Neural progenitor cell (in vitro differentiated cells): ENCODE measurements at places on chromosomes 1 and 21. TPM values are rescaled to one million over a fixed set of nuclear protein-coding genes. Genes with fewer than 3 reads are reported as not detected.
A peak's percentile ranks its signal among the peaks of the same experiment; 100 is the strongest.

DNA sequence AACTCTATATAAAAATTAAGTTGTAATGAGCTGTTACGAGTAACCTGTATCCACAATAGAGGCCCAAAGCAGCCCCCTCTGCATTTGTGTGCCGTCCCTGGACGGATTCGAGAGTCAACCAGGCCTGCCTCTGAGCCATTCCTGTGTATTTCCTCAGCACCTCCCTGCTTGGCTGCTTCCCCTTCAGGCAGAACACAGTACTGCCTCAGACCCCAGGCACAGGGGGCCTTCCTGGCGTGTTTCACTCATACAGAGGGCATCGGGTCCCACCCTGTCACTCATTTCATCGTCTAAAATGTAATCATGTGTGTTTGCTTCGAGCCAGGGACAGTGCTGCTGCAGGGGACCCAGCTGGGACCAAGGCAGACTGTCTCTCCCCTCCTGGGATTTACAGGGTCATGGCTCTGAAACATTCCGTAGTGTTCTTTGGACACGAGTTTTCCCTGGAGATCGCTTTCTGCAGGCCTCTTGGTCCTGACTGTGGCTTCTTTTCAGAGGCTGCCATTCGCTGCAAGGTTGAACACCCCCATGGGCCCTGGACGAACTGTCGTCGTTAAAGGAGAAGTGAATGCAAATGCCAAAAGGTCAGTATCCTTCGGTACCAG, 19.4 kb downstream of the LGALS8 start:
- DNase-seq = peak; percentile 40
- no peaks in the 10 kb centered on the region for H3K4me1 ChIP-seq
- H3K36me3 ChIP-seq = no peaks in the 10 kb centered on the region
- H3K27me3 ChIP-seq = no peaks in the 10 kb centered on the region
- no peak overlapping the region for H3K27ac ChIP-seq
- no peak overlapping the region for H3K4me3 ChIP-seq

- H3K27ac ChIP-seq = no peak overlapping the region
- H3K4me3 ChIP-seq = no peak overlapping the region
- no peak for DNase-seq
- peaks cover 10% of the 10 kb centered on the region for H3K4me1 ChIP-seq
- no peaks in the 10 kb centered on the region for H3K36me3 ChIP-seq
These were observed 118.8 kb downstream of the RWDD3 start for GRCh38 chr1:95352767-95353166.

METTL13 gene
- 19.5 and 26.3 TPM in 2 replicates for total RNA-seq

GRCh38 chr1:112396653-112397471, 848 bp downstream of the CTTNBP2NL start:
- H3K27ac ChIP-seq = peak overlapping the region; percentile 70
- peaks cover 23% of the 10 kb centered on the region for H3K4me1 ChIP-seq
- DNase-seq = peak; percentile 65
- H3K4me3 ChIP-seq = peak overlapping the region; percentile 96
- no peaks in the 10 kb centered on the region for H3K36me3 ChIP-seq
- H3K27me3 ChIP-seq = no peaks in the 10 kb centered on the region

DNA sequence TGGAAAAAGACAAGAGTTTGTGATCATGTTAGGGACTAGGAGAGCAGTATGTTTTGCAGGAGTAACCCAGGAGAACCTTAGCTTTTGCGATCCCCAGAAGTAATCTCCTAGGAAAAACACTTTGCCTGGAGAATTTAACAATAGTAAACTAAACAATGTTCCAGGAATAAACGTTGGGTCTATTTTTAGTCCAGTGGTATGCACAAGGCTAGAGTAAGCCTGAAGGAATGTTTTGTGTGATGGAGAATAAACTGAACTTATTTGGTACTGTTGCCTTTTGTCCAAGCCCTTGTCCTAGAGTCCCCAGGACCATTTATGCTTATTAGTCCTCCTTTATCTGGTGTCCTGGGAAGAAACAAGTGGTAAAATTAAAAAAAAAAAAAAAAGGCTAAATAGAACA, 28.7 kb upstream of the RGS5 start:
- H3K36me3 ChIP-seq = no peaks in the 10 kb centered on the region
- DNase-seq = no peak
- no peaks in the 10 kb centered on the region for H3K27me3 ChIP-seq
- no peak overlapping the region for H3K27ac ChIP-seq
- no peaks in the 10 kb centered on the region for H3K4me1 ChIP-seq

ELAVL4 gene
- 0.12 TPM in 1 of 2 replicates, not detected in the other for total RNA-seq

CFHR4 gene
- not detected in 2 replicates for total RNA-seq

DMAP1 gene
- 22.3 and 29.8 TPM in 2 replicates for total RNA-seq

DNA sequence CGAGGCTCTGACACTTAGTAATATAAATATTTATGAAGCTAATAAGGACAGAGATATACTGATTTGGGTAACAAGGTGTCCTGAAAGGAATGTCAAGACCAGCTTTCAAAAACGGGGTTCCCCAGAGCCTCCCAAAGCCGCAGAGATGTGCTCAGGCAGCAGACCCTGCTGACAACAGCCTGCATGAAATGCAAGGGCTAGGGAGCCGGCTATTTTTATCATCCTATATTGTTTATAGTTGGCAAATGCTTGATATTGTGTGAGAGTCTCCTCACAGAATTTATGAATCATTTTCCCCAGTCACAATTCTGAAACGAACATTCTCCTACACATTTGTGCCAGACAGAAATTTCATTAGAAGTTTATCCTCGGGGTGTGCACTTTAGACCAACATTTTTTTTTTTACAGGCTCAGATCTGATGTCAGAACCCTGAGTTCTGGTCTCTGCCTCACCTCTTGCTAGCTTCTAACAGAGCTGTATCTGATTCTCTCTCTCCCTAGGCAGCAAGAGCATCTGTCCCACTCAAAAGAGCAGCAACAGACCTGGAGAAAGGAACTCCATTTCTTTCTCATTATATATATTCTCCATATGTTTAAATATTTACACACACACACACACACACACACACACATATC, 302.3 kb upstream of the PLD5 start:
- H3K27ac ChIP-seq = no peak overlapping the region
- H3K36me3 ChIP-seq = no peaks in the 10 kb centered on the region
- H3K4me3 ChIP-seq = no peak overlapping the region
- no peak for DNase-seq
- H3K4me1 ChIP-seq = peaks cover 17% of the 10 kb centered on the region

DNA sequence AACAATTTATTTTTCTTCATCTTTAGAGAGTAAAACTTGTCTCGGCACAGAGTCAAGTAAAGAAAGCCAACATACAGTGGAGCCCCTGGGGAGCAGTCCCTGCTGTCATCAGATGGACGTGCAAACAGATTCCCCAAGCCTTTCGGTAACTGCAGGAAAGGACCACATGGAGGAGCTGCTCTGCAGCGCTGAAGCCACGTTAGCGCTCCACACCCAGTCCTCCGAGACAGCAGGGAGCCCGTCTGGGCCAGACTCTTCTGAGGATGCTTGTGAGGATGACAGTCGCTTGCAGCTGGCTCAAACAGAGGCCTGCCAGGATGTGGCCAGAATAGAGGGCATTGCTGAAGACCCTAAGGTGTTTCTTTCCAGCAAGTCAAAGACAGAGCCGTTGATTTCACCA, 77.1 kb upstream of the SCCPDH start:
- no peaks in the 10 kb centered on the region for H3K27me3 ChIP-seq
- no peaks in the 10 kb centered on the region for H3K4me1 ChIP-seq
- peak; percentile 77 for DNase-seq

DNA sequence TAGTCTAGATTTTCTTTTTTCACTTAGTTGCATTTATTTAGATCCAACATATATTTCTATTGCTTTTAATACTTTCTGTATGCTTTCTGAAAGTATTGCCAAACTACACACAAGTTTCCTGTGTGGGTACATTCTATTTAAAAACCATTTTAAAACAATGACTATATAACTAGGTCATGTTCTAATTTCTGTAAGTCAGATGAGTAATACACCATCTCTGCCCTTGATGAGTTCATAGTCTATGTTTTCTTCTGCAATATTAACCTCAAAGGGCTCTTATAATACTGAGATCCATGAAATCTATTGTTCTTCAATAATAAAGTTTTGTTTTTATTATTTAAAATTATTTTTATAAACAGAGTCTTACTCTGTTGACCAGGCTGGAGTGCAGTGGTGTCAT, 68.3 kb downstream of the RNASEL start:
- no peaks in the 10 kb centered on the region for H3K4me1 ChIP-seq
- H3K27me3 ChIP-seq = no peaks in the 10 kb centered on the region
- no peak overlapping the region for H3K4me3 ChIP-seq
- no peak overlapping the region for H3K27ac ChIP-seq
- no peaks in the 10 kb centered on the region for H3K36me3 ChIP-seq

SLC6A9 gene
- 1.4 and 5.6 TPM in 2 replicates for total RNA-seq

- H3K27ac ChIP-seq = no peak overlapping the region
- DNase-seq = no peak
- H3K4me1 ChIP-seq = no peaks in the 10 kb centered on the region
- no peak overlapping the region for H3K4me3 ChIP-seq
These were observed 592.7 kb downstream of the USP25 start for GRCh38 chr21:16322454-16322853.

DNA sequence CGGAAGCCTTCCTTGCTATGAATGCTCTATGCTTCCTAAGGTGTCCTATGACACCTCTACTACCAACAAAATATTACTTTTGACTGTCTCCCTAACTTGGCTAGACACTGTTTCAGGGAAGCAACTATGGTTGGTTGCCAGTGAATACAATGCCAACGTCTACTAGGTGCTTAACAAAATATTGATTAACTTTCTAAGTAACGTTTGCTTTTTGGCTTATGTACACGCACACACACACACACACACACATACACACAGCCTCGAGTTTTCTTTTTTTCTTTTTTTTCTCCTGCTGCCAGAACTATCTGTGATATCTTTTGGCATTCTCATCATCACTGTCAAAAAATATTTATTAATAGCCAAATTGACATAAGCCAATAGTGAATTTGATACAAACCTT, 864.0 kb downstream of the PLA2G4A start:
- H3K36me3 ChIP-seq = no peaks in the 10 kb centered on the region
- no peak overlapping the region for H3K27ac ChIP-seq

GRCh38 chr1:106063510-106063909, 993.0 kb upstream of the PRMT6 start:
- no peak overlapping the region for H3K4me3 ChIP-seq
- H3K27me3 ChIP-seq = no peaks in the 10 kb centered on the region
- peaks cover 9% of the 10 kb centered on the region for H3K4me1 ChIP-seq
- no peaks in the 10 kb centered on the region for H3K36me3 ChIP-seq

GRCh38 chr1:100377590-100378361, 25.5 kb downstream of the CDC14A start:
- H3K36me3 ChIP-seq = peaks cover 8% of the 10 kb centered on the region
- H3K4me3 ChIP-seq = no peak overlapping the region
- no peak overlapping the region for H3K27ac ChIP-seq
- H3K27me3 ChIP-seq = no peaks in the 10 kb centered on the region
- no peak for DNase-seq
- peaks cover 6% of the 10 kb centered on the region for H3K4me1 ChIP-seq

DNA sequence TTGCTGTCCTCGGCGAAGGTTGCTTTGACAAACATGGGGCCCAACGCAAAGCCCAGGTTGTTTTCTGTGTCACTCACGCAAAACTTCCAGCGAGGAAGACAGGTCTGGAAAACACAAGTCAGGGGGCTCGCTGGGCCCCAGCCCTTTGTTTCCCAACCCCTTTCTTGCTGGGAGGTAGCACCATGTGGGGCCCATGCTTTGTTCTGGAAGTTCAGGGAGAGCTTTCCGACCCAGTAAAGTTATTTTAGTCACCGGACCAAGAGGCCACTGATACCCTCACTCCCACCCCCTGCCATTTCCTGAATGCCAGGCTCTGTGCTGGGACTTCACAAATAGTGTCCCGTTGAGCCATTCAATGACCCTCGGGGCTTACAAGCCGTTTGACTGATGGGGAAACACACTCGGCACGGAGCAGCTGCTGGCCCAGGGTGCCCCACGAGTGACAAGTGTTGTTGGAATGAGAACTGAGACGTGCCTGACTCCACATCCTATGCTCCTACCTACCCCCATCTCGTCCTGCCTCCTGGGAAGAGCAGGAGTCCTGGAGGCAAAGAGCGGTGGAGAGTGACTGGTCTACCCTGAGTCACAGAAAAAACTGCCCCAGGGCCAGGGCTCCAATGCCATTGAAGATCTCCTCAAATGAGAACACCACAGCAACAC, 52.0 kb downstream of the ECE1 start:
- H3K36me3 ChIP-seq = no peaks in the 10 kb centered on the region
- H3K27ac ChIP-seq = no peak overlapping the region
- peak; percentile 70 for DNase-seq
- no peak overlapping the region for H3K4me3 ChIP-seq

DNA sequence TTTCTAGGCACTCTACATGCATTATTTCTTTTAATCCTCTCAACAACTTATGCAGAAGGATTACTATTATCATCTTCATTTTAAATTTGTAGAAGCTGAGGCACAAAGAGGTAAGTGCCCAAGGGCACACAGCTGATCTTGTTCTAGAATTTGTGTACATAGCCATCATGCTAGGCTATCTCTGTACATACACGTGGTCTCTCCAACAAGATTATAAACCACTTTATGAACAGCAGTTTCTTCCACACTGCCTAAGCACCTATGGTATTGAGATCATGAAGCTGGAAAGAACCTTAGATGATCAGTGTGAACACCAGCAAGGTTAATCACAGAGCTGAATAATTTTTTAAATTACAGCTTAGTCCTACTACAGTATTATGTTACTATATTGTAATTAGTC, 28.9 kb downstream of the UCHL5 start:
- H3K4me1 ChIP-seq = no peaks in the 10 kb centered on the region
- no peak for DNase-seq
- no peak overlapping the region for H3K27ac ChIP-seq
- no peaks in the 10 kb centered on the region for H3K27me3 ChIP-seq
- H3K36me3 ChIP-seq = peaks cover 3% of the 10 kb centered on the region

BNIPL gene
- total RNA-seq = 0.97 and 1.0 TPM in 2 replicates

- no peaks in the 10 kb centered on the region for H3K4me1 ChIP-seq
- H3K27me3 ChIP-seq = no peaks in the 10 kb centered on the region
- H3K4me3 ChIP-seq = no peak overlapping the region
- H3K27ac ChIP-seq = no peak overlapping the region
- no peak for DNase-seq
- no peaks in the 10 kb centered on the region for H3K36me3 ChIP-seq
These were observed 158.6 kb upstream of the SNX7 start for GRCh38 chr1:98502937-98503336.

DNA sequence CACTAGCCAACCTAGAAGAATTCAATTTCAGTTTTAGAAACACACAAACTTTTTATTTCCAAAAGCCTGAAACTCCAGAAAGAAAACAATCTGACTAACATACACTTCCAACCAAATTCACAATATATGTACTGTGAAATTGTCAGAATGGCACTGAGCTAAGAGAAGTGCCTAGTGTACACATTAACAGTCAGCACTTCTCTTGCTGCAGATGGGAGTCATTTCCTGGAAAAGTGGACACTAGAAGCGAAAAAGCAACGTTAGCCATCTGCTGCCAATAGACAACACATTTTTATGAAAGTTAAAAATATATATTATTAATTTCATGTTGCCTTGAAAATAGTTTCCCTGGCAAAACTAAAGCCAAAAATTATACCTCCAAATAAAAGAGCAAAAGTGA, 66.1 kb downstream of the EPS15 start:
- H3K27me3 ChIP-seq = no peaks in the 10 kb centered on the region
- no peaks in the 10 kb centered on the region for H3K36me3 ChIP-seq
- no peak overlapping the region for H3K27ac ChIP-seq
- H3K4me1 ChIP-seq = no peaks in the 10 kb centered on the region
- H3K4me3 ChIP-seq = no peak overlapping the region
